NCI-H187 (cell line): ENCODE measurements at places on chromosomes 6 and 20.

DNA sequence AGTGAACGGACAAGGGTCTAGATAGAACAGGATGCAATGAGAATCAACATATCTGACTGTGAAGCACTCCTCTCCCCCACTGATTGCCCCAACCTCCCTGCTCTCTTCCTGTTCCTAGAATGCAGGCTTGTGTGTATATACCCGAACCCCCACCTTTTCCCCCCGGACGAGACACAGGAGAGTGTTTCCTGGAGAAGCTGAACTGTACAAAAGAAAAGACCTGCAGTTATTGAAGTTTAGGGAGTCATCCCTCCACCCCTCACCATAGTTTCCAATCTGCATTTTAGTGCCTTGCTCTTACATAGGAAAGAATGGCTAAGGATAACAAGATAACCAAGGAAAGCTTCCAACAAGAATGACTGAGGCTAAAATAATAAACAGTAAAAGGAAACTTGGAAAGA lies 55.5 kb upstream of the PDE10A start:
- DNase-seq, result no peak

GRCh38 chr20:41425180-41425884 lies 58.7 kb upstream of the EMILIN3 start:
- no peak for DNase-seq

GRCh38 chr6:89183294-89183693 lies 33.9 kb downstream of the GABRR1 start:
- DNase-seq, result no peak

- DNase-seq, result no peak
Observed at GRCh38 chr20:13041574-13042457, 33.0 kb downstream of the SPTLC3 start.

GRCh38 chr6:108029226-108029921 lies 45.2 kb downstream of the OSTM1 start:
- no peak for DNase-seq
